SK-N-SH treated with all-trans-retinoic acid at 6 μM for 48 hours (cell line): ENCODE measurements at places on chromosomes 2 and 18.
A peak's percentile ranks its signal among the peaks of the same experiment; 100 is the strongest.

- no peak for ATAC-seq
These were observed 989.7 kb upstream of the CRIM1 start for GRCh38 chr2:35365859-35366258.

DNA sequence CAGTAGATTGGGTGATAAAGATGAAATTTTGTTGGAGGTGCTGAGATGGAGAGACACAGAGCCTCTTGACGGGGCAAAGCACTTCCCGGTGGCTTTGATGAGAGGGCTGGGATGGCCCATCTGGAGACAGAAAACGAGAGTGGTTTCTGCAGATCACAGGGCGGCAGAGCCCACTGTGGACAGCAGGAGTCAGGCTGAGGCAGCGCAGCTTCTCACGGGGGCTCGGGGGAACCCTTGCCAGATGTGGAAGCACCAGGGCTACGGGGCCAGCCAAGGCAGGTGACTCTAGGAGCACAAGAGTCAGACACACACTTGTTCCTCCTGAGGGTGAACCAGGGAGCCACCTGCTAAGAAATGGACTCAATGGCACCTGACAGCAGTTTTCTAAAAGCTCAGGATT lies 78.5 kb downstream of the TPO start:
- ATAC-seq = no peak

DNA sequence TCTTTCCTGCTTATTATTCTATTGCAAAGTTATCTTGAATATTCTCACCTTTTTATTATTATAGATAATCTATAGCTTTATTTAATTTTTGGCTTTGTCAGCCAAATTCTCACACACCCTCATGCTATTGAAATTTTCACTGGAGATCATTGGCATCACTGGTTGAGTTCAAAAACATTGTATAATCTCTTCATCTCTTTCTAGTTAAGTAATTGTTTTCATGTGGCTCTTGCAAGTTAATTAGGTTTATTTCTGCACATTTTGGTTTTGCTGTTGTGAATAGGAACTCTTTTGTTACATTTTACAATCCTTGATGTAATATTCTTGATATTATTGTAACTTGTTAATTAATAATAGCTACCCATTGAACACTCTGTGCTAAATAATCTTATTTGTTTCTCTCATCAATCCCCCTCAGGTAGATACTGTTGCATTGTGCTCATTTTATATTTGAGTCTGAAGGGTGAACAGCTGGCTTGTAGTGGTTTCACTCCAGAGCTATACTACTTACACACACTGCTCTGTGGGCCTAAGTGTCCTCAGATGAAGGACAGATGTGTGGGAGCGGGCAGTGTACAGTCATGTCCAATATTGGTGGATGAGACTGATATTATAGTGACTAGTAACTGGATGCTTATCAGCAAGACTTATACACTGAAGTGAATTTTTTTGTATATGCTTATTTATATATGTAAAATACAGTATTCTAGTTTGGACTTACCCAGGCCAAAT lies 112.7 kb downstream of the LCLAT1 start:
- no peak for ATAC-seq

DNA sequence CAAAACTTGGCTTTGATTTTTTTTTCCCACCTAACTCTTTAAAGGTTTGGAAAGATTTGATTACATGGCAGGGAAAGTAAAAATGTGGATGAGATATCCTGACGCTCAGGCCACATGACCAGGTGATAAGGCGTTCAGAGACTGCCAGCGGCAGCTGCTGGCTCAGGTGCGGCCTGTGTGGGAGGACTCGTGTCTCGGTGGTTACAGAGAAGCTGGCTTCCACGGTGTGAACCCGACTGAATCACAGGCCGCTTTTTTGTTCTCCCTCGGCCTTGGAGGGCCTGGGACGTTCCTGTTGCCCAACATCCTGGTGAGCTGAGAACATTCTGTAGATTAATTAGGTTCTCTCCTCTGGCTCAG lies 124.2 kb upstream of the ZNF516 start:
- ATAC-seq = no peak

DNA sequence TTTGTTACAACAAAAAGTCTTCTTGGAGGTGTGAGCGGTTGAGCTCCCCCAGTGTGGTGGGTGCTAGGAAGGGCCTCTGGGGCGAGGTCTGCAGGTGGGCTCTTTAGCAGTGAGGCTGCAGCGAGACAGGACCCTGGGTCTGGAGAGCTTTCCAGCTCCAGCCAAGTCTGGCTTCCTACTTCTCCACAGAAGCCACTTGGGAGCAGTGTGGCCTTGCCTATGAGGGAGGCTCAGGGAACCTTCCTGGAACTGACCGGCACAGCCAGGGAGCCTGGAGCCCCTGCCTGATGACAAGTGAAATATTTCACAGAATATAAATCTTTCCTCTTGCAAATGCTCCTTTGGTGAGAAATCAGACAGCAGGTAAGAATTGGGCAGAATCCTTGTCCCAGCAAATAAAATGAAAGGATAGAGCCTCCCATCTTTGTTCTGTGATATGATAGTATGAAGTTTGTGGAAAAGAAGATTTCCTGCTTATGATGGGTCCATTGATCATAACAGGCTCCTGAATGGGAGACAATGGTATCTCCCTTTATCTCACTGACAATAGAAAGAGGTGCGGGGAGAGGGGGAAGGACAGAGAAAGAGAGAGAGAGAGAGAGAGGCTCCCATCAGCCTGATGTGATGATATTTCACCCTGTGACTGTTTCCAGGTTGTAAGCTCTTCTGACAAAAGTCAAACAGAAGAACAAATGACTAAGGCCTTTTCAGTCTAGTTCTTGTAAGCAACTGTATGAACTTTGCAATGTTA lies 289.8 kb upstream of the SPRED2 start:
- ATAC-seq = peak; percentile 58; the same call in 1 of the 3 replicates

DNA sequence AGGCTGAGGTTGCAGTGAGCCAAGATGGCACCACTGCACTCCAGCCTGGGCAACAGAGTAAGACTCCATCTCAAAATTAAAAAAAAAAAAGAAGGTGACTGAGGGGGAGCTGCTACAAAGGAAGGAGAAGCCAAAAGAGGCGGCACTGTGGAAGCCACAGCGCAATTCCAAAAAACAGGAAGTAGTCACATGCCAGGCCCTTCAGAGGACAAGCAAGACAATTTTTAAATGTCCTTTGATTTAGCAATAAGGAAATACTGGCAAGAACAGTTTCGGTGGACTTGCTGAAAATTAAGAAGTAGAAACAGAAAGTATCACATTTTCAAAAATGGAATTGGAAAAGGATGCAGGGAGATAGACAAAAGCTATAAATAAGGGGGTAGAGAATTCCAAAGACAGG lies 122.8 kb downstream of the OSBPL1A start:
- ATAC-seq = no peak

DNA sequence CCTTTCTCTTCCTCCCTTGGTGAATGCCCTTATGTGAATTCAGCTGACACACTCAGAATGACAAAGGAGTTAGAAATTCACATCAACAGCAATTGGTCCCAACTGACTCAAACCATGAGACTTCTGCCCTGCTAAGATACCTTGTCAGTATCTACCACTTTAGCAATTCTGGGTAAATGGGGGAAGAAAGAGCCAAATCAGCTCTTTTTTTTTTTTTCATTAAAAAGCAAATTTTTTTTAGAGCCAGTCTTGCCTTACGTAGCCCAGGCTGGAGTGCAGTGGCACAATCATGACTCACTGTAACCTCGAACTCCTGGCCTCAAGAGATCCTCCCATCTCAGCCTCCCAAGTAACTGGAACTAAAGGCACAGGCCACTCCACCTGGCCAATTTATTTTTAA lies 1.7 kb upstream of the PPP4R1 start:
- ATAC-seq = no peak

DNA sequence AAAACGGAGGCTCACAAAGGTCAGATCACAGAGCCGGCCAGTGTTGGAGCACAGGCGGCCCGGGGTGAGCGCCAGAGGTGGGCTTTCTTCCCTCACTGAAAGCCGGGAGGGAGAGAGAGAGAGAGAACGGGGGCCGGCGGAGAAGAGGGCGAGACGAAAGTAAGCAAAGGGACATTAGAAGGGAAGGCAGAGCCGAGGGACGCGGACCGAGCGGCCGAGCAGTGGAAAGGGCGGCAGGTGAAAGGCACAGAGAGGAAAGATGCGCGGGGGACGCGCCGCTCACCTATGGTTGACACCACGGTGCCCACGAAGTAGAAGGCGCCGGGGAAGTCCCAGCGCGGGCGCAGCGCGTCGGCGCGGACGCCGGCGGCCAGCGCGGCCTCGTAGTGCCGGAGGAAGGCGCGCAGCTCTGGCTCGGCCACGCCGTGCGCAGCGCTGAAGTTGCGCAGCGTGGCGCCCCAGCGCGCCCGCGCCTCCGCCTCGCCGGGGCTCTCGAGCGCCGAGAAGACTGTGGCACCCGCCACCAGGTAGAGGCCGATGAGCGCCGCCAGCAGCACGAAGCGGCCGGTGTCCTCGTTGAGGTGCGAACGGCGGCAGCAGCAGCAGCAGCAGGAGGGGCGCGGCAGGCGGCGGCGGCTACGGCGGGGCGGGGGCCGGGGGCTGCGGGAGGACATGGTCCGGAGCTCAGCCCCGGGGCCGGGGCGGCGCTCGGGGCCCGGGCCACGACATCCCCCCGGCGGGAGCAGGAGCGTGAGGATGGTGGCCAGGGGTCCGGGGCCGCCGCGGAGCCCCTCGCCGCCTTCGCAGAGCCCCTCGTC lies 166.9 kb downstream of the MSH2 start:
- peak; percentile 5; the same call in 1 of the 3 replicates for ATAC-seq
